ENCODE measurements at places on chromosomes 1 and 21. TPM values are rescaled to one million over a fixed set of nuclear protein-coding genes. Genes with fewer than 3 reads are reported as not detected.

DNA sequence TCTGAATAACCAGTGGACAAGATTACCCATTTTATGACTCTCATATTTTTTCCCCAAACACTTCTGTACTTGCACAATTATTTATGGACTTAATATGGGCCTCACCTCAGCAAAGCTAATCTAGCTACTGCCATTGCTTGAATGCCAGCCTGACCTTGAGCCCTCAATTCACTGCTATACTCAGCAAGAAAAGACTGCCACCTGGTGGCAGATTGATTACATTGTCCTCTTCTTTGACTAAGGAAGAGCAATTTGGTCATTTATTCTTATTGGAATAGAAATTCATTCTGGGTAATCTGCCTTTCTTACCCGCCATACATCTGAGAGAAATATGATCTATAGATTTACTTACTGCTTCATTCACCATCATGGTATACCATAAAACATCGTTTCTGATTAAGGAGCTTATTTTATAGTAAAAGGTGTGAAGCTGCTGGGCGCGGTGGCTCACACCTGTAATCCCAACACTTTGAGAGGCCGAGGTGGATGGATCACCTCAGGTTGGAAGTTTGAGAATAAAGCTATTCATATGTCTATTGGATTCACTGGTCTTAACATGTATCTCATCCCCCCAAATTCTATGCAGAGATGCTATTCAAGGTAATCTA, 32.9 kb upstream of the DIPK1A start:
- no peaks in the 10 kb centered on the region for H3K27me3 ChIP-seq
- no peak overlapping the region for H3K4me3 ChIP-seq

The SPATA45 gene
- total RNA-seq, result not detected

DNA sequence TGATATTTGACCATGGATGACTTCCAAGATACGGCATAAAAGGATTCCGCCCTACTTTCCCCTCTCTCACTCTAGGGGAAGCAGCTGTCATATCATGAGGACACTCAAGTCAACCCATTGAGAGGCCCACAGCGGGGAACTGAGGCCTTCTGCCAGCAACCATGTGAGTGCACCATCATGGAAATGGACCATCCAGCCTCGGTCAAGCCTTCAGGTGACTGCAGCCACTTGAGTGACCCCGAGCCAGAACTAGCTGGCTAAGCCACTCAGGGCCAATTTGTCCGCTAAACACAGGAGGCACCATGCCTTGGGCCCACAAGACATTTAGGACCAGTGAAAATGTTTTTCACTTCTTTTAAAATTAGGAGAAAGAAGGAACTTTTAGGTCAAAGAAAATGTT, 11.1 kb upstream of the GJB5 start:
- peaks cover 7% of the 10 kb centered on the region for H3K27me3 ChIP-seq
- no peak for DNase-seq
- no peaks in the 10 kb centered on the region for H3K4me1 ChIP-seq

GRCh38 chr1:21626921-21627339, 42.2 kb downstream of the RAP1GAP start:
- no peaks in the 10 kb centered on the region for H3K27me3 ChIP-seq
- peaks cover 7% of the 10 kb centered on the region for H3K4me1 ChIP-seq
- DNase-seq, result no peak
- no peak overlapping the region for H3K27ac ChIP-seq
- no peaks in the 10 kb centered on the region for H3K36me3 ChIP-seq

- H3K27me3 ChIP-seq, result no peaks in the 10 kb centered on the region
- no peak overlapping the region for H3K27ac ChIP-seq
- H3K4me1 ChIP-seq, result no peaks in the 10 kb centered on the region
- no peak overlapping the region for H3K4me3 ChIP-seq
Observed at GRCh38 chr1:186306533-186306932, 68.5 kb downstream of the TPR start.

GRCh38 chr1:88956003-88956402, 36.4 kb downstream of the KYAT3 start:
- no peak overlapping the region for H3K27ac ChIP-seq
- no peak for DNase-seq
- H3K4me3 ChIP-seq, result no peak overlapping the region
- no peaks in the 10 kb centered on the region for H3K27me3 ChIP-seq
- H3K36me3 ChIP-seq, result peaks cover 21% of the 10 kb centered on the region

GRCh38 chr1:111665497-111665896, 45.9 kb downstream of the RAP1A start:
- H3K27ac ChIP-seq, result no peak overlapping the region
- H3K4me3 ChIP-seq, result no peak overlapping the region
- H3K4me1 ChIP-seq, result peaks cover 4% of the 10 kb centered on the region
- no peaks in the 10 kb centered on the region for H3K36me3 ChIP-seq

The NR1I3 gene
- not detected for total RNA-seq

GRCh38 chr1:117928881-117929342, 509 bp downstream of the GDAP2 start:
- H3K4me3 ChIP-seq, result peak overlapping the region; percentile 90
- peaks cover 3% of the 10 kb centered on the region for H3K36me3 ChIP-seq
- peak overlapping the region; percentile 79 for H3K27ac ChIP-seq
- H3K27me3 ChIP-seq, result no peaks in the 10 kb centered on the region
- peaks cover 24% of the 10 kb centered on the region for H3K4me1 ChIP-seq

- H3K4me1 ChIP-seq, result no peaks in the 10 kb centered on the region
- H3K27me3 ChIP-seq, result no peaks in the 10 kb centered on the region
- no peaks in the 10 kb centered on the region for H3K36me3 ChIP-seq
- H3K4me3 ChIP-seq, result peak overlapping the region; percentile 85
- peak; percentile 40 for DNase-seq
Observed at GRCh38 chr1:178725466-178726086, 532 bp downstream of the RALGPS2 start.

DNA sequence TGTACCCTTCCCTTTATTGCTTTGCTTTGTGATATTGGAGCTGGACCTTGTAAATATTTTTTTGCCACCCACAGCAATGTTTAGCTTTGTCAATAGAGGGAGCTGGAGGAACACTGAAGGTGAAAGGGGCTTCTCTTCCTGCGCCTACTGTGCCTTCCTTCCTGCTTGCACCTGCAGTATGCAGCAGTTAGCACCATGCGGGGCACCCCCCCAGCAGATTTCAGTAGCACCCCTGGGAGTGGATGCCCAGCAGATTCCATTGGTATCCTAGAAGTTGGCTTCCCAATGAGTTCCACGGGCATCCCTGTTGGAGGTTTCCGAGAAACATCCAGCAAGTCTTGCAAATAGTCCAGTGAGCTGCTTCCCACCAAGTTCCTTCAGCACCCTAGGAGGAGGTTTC, 25.6 kb downstream of the S100A10 start:
- peaks cover 7% of the 10 kb centered on the region for H3K27me3 ChIP-seq
- no peak for DNase-seq
- no peak overlapping the region for H3K4me3 ChIP-seq
- no peaks in the 10 kb centered on the region for H3K36me3 ChIP-seq
- peaks cover 5% of the 10 kb centered on the region for H3K4me1 ChIP-seq

DNA sequence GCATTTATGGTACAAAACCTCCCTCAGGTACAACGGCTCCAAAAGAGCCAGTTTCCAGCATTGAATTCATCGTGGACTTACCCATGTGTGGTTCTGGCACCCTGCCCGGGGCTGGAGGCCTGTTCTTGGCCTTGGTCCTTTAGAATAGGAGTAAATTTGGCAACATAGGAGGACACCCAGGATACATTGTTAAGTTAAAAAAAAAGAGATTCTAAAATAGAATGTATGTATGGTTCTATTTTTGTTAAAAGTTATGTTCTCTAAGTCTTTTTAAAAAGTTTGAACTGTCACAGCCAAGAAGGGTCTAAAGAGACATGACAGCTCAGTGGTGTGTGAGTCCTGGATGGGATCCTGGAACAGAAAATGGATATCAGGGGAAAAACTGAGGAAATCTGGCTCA, 25.9 kb downstream of the EPHX1 start:
- no peaks in the 10 kb centered on the region for H3K27me3 ChIP-seq
- no peak overlapping the region for H3K27ac ChIP-seq
- H3K36me3 ChIP-seq, result peaks cover 4% of the 10 kb centered on the region
- peaks cover 6% of the 10 kb centered on the region for H3K4me1 ChIP-seq
- H3K4me3 ChIP-seq, result no peak overlapping the region

The GPR3 gene
- total RNA-seq, result 0.51 TPM

The RNF2 gene
- total RNA-seq, result 17.1 TPM

DNA sequence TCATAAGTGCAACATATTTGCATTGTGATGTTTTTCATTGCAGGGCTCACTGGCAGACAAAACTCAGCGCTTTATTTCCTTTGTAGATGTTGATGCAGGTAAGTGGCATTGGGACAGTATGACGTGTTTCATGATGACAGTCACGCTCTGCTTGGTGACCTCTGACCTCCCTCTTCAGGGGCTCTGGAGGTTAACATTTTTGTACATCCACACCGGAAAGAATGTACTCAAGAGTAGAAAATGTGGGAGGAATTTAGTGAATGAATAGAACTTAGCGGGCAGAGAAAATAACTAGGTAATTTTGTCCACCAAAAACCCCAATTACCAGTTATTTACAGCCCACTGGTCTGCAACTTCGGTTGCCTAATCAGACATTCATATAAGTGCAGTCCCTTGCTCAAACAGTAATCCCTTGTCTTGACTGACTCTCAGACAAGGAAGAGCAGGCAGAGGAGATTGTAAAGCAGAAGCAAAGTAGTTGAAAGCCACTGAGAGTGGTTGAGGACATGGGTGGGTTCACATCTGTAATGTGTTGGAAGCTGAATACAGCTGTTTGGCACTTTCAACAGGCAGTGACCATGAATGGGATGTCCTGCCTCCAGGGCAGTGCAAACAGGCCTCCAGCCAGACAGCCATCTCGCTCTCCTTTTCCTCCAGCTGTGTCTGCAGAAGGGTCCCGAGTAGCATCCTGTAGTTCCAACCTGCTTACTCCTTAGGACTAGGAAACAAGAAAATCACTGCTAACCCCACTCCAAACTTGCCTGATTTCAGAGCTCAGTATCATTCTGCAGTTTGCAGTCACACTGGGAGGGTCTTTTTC, 188.9 kb downstream of the NRIP1 start:
- H3K4me1 ChIP-seq, result peaks cover 6% of the 10 kb centered on the region
- no peak overlapping the region for H3K27ac ChIP-seq
- no peaks in the 10 kb centered on the region for H3K36me3 ChIP-seq
- H3K27me3 ChIP-seq, result no peaks in the 10 kb centered on the region

The RERE gene
- 207 TPM for total RNA-seq

- no peaks in the 10 kb centered on the region for H3K4me1 ChIP-seq
- no peak for DNase-seq
- H3K4me3 ChIP-seq, result no peak overlapping the region
- H3K36me3 ChIP-seq, result no peaks in the 10 kb centered on the region
- no peak overlapping the region for H3K27ac ChIP-seq
Observed at GRCh38 chr1:209455661-209456358, 127.7 kb upstream of the CAMK1G start.

The IGFN1 gene
- 2.0 TPM for total RNA-seq

The PROK1 gene
- not detected for total RNA-seq

The INSRR gene
- not detected for total RNA-seq

GRCh38 chr21:21182401-21183010, 184.3 kb downstream of the NCAM2 start:
- H3K4me1 ChIP-seq, result no peaks in the 10 kb centered on the region
- no peak overlapping the region for H3K4me3 ChIP-seq

DNA sequence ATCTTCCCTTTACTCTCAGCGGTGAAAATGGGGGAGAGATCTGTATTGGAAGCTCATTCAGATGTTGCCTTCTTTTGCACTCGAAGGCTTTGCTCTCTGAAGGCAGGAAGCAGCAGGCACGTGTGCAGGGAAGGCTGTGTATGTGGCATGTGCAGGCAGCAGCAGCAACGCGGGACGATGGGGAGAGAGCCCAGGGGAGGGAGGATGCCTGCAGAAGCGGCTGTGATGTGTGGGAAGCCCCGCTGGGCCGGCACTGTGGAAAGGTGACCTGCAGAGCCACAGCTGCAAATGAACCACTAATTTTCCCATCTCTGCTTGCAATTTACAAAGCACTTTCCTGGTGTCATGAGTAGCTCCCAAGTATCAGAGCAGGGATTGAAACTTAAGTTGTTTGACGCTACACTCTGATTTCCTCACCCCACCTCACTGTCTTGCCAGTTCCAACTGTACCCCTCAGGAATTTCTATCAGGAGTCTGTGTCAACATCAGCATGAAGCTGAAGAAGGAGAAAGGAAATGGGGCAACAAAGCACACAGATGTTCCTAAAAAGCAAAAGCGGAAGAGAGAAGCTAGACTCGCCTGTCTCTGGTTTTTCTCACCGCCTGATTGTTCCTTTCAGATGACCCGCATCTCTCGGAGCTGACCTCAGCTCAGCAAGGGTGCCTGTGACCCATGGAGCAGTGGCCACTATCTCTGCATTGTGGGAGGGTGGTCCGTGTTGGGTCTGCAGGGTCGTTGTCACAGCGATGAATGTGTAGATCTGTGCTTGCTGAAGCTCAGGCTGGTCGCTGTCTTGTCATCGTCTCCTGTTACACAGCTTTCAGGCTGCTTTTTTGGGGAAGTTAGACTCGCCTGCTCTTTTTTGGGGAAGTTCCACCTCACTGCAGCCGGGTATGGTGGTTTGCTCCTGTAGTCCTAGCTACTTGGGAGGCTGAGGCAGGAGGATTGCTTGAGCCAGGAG, 156.1 kb downstream of the KIF26B start:
- H3K4me1 ChIP-seq, result peaks cover 6% of the 10 kb centered on the region
- H3K27me3 ChIP-seq, result no peaks in the 10 kb centered on the region
- no peak overlapping the region for H3K4me3 ChIP-seq
- H3K36me3 ChIP-seq, result no peaks in the 10 kb centered on the region

DNA sequence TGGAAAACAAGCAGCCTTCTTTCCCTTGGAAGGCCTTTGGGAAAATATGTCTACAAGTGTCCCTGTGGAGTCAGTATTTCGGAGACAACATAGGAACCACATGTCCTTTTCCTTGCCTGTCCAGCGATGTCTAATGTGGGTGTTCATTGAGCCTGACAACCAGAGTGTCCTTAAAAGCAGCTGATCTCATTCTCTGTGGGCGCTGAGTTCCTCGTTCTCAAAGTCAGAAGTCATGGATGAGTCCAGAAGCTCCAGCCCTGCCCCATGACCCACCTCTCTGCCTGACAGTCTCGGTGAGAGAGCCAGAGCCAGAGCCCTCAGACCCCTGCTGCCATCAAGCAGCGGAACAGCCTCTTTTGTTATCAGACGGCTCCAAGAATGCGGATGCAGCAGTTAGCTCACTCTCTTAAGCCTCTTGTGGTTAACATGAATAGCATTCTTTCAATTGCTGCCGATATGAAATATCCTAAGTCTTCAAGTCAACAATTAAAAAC, 329.2 kb downstream of the TGFB2 start:
- DNase-seq, result peak; percentile 73
- no peak overlapping the region for H3K27ac ChIP-seq
- no peaks in the 10 kb centered on the region for H3K4me1 ChIP-seq
- no peaks in the 10 kb centered on the region for H3K27me3 ChIP-seq

GRCh38 chr1:210692796-210693195, 364.1 kb downstream of the HHAT start:
- no peak overlapping the region for H3K4me3 ChIP-seq
- H3K27ac ChIP-seq, result no peak overlapping the region
- peaks cover 4% of the 10 kb centered on the region for H3K4me1 ChIP-seq

Data from lung (tissue), 17 donors.